ENCODE measurements at places on chromosomes 5 and 9.

- no peak for DNase-seq
Observed at GRCh38 chr5:59724482-59725391, 168.8 kb downstream of the PDE4D start.

- DNase-seq, result no peak
Observed at GRCh38 chr9:116061546-116062205, 91.9 kb upstream of the PAPPA start.

- DNase-seq, result no peak
Observed at GRCh38 chr5:11797132-11797531, 107.1 kb downstream of the CTNND2 start.

DNA sequence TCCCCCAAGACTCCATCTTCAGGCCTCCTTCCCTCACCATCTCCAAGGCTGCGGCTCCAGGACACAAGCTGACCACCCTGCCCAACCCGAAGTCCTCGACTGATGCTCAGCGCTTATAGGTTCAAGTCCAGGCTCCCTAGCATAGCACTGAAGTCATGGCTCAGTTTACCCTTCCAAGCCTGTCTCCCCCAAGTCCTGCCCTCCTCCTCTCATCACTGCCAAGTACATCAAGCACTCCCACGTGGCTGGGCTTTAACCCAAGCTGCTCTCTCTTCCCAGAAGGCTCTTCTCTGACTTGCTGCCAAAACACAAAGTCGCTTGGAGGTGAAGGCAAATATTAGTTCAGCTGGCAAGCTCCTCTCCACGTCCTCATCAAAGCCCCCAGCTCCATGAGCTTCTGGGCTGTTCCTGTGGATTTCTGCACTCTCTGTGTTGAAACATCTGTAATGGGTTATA, 22.1 kb upstream of the MARCHF6 start:
- no peak for DNase-seq

- DNase-seq, result no peak
Observed at GRCh38 chr5:15610216-15610615, 110.2 kb downstream of the FBXL7 start.

- no peak for DNase-seq
Observed at GRCh38 chr5:179284751-179285631, 60.3 kb downstream of the ADAMTS2 start.

DNA sequence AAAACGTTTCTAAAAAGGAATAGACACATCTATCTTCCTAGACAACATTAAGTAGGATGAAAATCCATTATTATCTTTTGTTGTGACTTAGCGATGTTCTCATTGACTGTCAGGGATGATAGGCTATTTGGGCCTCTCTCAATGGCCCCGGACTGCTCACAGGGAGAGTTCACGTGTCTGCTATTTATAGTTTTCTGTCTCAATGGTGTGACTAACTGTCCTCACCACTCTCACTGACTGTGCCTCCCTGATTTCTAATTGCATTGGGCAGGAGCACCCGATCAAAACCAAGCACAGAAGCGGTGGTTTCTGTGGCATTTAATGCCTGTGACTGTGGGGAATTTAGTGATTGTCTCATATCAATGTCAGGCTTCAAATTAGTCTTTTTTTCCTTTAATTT, 286.7 kb upstream of the KLF9 start:
- DNase-seq, result no peak

- no peak for DNase-seq
Observed at GRCh38 chr5:150631326-150631701, 9.1 kb upstream of the SYNPO start.

GRCh38 chr9:93174976-93175375, 9.0 kb upstream of the WNK2 start:
- no peak for DNase-seq

GRCh38 chr5:35761541-35761940, 95.2 kb upstream of the IL7R start:
- no peak for DNase-seq

GRCh38 chr5:101473483-101473882, 570.4 kb upstream of the ST8SIA4 start:
- no peak for DNase-seq

DNA sequence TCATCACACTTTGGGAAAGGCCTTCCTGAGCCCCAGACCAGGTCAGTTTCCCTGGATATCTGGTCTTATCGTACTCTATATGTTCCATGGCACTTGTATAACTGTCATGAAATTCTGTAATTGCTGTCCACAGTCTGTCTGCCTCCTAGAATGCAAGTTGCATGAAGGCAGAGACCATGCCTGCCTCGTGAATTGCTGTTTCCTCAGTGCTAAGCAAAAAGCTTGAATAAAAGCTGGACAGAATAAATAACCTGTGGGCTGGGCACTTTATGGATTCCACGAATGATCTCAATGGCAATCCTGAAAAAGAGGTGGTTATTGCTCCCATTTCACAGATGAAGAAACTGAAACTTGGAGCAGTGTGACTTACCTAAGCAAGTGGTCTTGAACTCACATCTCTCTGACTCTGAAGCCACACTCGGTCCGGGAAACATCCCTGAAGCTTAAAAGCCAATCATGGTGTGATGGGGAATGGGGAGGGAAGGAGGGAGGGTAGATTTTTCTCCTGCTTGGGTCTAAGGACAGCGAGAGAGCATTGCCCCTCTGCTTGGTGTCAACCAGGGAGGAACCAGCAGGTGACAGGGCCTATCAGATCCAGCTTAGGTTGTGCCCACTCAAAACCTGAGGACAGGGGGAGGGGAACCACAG, 13.2 kb upstream of the LHX2 start:
- no peak for DNase-seq

- no peak for DNase-seq
Observed at GRCh38 chr5:57937501-57938173, 455.0 kb upstream of the ACTBL2 start.

GRCh38 chr5:147140558-147140957, 94.3 kb upstream of the STK32A start:
- no peak for DNase-seq
